ENCODE measurements at places on chromosomes 2 and 18.

DNA sequence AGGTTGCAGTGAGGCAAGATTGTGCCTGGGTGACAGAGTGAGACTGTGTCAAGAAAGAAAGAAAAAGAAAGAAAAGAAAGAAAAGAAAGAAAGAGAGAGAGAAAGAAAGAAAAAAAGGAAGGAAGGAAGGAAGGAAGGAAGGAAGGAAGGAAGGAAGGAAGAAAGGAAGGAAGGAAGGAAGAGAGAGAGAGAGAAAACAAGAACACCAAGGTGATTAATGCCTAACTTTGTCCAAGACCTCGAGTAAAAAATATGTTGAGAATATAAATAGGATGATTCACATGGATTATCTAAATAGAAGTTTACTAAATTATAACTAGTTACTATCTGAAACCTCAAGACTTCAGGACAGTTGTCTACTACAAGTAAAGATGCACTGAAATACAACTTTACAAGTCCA lies 7.2 kb downstream of the PECR start:
- DNase-seq, result no peak

GRCh38 chr2:176100547-176101140 lies 1.0 kb downstream of the HOXD12 start:
- no peak for DNase-seq

DNA sequence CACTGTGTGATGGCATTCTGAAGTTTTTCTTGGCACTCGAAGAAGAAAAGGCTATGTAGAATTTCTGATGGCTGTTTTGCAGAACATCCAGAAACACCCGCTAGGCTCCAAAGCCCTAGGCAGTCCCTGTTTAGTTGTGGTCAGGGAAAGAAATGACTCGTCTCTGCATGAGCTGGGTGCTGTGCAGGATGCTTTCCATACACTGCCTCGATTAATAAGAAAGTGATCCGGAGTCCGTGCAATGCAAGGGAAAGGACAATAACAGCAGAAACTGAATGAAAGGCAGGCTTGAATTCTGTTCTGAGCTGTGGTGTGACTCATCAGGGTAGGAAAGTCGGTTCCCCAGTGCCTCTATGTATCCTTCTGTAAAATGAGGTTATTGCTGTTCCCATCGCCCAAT lies 18.7 kb downstream of the MAPRE3 start:
- no peak for DNase-seq

- DNase-seq, result no peak
Observed at GRCh38 chr18:74381621-74382295, 66.1 kb downstream of the C18orf63 start.

DNA sequence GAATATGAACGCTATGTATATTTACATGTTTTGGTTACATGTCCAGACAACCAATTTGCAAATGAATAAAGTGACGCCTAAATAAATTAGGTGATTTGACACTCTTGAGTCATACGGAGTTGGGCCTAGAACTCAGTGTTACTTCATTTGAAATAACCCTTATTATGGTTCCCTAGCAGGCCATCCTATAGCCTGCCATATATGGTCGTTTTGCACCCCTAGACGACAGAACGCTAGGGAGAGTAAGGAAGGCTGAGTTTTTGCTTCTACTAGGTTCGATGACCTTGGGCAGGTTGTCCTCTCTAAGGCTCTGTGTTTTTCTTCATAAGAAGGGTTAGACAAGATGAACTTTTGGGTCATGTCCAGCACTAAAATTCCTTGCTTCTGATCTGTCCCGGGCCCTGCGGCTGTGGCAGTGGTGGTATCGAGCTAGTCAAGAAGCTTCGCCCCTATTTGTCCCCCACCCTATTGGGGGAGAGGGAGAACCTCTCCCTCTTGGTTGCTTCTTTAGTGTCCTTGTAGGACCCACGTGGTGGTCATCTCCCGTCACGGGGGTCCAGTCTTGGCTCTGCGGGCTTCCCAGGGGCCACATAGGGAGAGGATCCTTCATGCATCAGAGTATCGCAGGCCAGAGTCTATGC lies 574 bp upstream of the EML4 start:
- no peak for DNase-seq

Data from NCI-H187 treated with DMSO at 0.1 percent for 48 hours (cell line).